ENCODE measurements at places on chromosomes 12 and 14.

GRCh38 chr12:57368349-57369095 lies 62.3 kb downstream of the R3HDM2 start:
- no peak for DNase-seq

DNA sequence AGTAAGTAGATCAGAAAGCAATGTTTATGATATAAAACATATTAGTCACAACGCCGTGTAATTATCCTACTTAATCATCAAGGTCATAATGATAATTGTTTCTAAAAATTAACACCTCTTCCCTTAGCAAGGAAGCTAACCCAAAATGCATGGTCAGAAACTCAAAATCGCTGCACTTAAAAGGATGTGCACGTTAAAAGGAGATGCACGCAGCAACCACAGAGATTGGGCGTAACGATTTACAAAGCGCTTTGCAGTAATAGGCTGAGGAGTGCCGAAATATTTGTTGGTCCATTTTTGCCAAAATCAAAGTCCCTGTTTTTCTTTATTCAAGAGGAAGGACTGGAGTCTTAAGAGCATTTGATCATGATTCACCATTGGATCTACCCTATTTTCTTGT lies 1077.2 kb downstream of the VRK1 start:
- DNase-seq = no peak

- no peak for DNase-seq
Measured at GRCh38 chr12:6306599-6307220, 3.8 kb upstream of the PLEKHG6 start.

DNA sequence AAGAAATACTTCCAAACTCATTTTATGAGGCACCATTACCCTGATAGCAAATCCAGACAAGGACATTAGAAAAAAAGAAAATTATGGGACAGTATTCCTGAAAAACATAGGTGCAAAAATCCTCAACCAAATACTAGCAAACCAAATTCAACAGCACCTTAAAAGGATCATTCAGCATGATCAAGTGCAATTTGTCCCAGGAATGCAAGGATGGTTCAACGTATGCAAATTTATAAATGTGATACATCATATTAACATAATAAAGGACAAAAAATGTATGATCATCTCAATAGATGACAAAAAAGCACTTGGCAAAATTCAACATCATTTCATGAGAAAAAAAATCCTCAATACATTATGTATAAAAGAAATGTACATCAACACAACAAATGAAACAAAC lies 162.9 kb downstream of the DUSP6 start:
- no peak for DNase-seq

DNA sequence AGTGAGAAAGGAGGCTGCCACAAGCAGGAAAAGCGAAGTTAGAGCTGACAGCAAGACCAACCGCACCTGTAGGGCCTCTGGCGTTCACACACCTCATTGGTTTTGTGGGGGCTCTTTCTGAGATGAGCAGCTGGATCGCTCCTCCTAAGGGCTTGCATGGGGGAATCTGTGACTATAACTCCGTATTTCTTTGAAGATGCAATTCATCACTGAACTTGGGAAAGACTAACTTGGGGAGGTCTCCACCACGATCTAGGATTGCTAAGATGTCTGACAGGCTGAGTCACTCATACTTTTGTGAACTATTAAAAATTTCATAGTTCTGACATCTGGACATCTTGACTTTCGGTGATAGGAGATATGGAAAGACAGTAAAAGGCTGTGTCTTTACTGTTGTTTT lies 173.6 kb downstream of the ETV6 start:
- no peak for DNase-seq
